ENCODE measurements at places on chromosomes 1 and 21. TPM values are rescaled to one million over a fixed set of nuclear protein-coding genes. Genes with fewer than 3 reads are reported as not detected.

- no peak for DNase-seq
Measured at GRCh38 chr21:44347911-44348451, 5.4 kb upstream of the TRPM2 start.

DNA sequence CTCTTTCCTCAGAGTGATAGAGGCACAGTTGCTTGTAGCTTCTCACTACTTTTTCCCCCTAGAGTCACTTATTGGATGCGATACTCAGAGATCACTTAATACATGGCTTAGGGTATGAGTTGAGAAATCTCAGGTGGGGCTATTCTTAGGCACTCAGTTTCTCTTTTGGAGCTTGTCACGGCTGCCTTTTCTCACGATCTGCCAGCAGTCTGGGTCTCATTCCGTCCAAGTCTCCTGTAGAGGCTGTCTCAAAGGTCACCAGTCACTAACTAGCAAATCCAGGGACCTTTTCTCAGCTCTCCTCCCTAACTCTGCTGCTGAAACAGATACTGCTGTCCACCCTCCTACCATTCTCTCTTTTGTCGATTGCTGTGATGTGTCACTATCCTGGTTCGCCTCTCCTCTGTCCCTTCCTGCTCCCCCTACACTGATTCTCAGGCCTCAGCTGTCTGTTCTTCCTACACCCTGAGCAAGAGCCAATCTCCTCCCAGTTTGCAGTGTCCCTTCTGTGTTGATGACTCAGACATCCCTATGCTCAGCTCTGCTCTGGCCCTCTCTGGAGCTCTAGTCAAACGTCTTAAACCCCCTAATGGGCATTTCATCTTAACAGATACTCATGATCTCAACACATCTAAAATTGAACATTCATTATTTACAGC, 12.4 kb downstream of the ATP1A2 start:
- DNase-seq = no peak

- DNase-seq = no peak
Measured at GRCh38 chr1:244291236-244292201, 160.2 kb downstream of the ADSS2 start.

DNA sequence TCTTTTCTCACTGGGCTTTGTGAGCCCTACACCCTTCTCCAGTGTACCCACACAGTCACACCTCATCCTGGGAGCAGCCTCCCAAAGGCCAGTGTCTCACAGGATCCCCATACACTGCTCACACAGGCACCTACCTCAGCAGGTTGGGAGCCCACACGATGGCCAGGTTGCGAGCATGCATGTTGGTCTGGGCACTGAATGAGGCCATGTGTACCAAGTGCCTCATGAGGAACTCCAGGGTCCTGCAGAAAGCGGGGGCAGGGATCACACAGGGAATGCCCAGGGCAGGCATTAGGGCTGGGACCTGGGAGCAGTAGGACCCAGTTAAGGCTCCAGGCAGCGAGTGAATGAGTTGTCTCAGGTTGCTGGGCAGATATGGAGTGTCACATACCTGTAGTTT, 8.5 kb upstream of the USF1 start:
- no peak for DNase-seq

- DNase-seq = no peak
Measured at GRCh38 chr1:246213036-246213435, 294.0 kb downstream of the SMYD3 start.

DNA sequence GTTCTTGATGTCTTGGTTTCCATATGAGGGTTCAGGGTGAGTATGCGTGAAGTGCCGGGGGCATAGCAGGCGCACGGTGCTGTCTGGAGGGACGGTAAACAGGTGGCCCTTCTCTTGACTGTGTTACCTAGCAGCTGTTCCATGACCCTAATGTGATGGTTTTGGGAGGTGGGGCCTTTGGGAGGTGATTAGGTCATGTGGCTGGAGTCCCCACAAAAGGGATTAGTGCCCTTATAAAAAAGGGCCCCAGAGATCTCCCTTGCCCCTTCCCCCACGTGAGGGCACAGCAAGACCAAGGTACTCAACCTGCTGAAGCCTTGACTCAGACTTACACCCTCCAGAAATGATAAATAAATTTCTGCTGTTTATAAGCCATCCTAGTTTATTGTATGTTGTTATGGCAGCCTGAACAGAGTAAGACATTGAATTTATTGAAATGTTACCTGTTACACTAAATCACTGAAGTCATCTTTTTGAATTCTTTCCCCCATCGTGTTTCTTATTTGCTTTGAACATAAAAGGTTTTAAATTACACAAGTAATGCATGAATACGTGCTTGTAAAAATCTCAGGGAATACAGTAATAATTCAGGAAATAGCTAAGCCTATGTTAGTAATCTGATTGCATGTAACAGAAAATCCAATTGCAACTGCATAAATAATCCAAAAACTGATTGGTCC, 15.6 kb downstream of the TRAPPC10 start:
- DNase-seq = no peak

DNA sequence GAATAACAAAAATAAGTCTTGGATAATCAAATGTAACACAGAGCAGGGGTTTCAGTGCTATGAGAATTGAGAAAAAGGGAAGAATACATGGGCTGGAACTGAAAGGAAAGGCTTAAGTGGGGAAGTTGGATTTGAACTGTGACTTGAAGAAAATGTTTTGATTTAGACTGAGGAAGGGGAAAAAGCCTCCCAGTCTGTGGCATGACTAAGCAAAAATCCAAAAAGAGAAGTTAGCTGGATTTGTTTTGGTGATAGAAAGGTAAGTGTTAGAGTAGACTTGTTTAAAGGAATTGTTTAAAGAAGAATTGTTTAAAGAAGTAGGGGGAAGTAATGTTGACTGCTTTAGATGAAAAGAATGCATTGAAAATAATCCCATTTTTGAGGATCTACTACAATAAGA, 46.0 kb downstream of the KCNK2 start:
- DNase-seq = no peak

DNA sequence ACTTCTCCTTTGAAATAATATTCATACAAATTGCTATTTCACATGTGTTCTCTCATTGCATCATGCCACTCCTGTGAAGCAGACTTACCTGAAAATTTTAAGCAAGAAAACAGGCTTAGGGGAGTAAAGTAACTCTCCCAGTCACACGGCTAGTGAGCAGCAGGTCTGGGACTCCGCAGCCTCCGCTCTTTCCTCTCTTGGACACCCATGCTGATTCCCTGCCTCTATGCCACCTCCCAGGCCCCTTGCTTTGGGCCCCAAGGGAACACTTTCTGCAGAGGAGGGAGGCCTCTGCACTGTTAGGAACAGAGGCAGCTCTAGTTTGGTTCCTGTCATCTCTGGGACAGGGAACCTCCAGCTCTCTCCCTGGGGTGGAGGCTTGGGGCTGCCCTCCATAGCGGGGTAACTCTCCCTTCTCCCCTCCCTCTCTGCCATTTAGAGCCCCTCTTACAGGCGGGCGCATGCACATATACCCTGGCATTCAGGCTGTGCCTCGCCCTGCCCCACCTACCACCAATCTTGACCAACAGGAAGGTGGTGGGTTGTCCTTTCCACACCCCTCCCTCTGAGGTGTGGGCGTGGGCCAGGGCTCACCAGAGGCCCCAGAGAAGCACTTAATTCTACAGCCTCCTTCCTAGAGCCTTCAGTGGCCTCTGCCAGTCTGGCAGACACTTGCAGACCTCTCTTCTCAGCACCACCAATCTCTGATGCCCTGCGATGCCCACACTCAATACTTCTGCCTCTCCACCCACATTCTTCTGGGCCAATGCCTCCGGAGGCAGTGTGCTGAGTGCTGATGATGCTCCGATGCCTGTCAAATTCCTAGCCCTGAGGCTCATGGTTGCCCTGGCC, at the start of gene RXFP4:
Gene RXFP4, plus strand, starts transcription at position 646 of the 852 bp plus-strand sequence. Its CDS starts 72 bp downstream, at position 718.
- no peak for DNase-seq

DNA sequence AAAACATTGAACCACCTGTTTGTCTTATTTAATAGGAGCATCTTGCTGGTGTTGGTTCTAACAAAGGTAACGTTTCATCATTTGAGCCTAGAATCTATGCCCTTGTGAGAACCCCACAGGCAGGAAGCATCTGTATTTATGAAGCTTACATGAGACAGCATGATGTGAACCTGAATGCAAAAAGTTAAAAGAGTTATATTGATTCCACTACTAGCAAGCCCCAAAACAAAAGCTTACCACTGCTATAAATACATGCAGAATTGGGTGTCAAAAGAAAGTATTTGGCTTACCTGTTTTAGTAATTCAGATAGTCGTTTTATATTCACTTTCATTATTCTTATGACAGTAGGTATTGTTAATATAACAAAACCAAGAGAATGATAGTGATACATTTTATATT, 301.2 kb upstream of the ADGRL2 start:
- no peak for DNase-seq

IFT25 gene
- 48.4 TPM for total RNA-seq

CLEC20A gene
- not detected for total RNA-seq

DNAI4 gene
- 3.2 TPM for total RNA-seq

DCST2 gene
- 2.0 TPM for total RNA-seq

SLAMF9 gene
- not detected for total RNA-seq

RNASEL gene
- 3.6 TPM for total RNA-seq

CA6 gene
- not detected for total RNA-seq

FAM163A gene
- 0.11 TPM for total RNA-seq

CFHR1 gene
- not detected for total RNA-seq

SMPDL3B gene
- total RNA-seq = 3.9 TPM

OR6Y1 gene
- total RNA-seq = not detected

C1orf87 gene
- total RNA-seq = not detected

LCE3E gene
- total RNA-seq = not detected
